Fibroblast of lung (primary cell): ENCODE measurements at places on chromosomes 16 and 17. TPM values are rescaled to one million over a fixed set of nuclear protein-coding genes. Genes with fewer than 3 reads are reported as not detected.

Gene GPR179
- total RNA-seq = under 0.01 TPM in 2 replicates

Gene KRTAP3-2
- not detected in 2 replicates for total RNA-seq

Gene CLEC19A
- total RNA-seq = not detected in 2 replicates

Gene ZFP3
- total RNA-seq = 2.1 and 3.1 TPM in 2 replicates

Gene TERB1
- under 0.01 and 0.17 TPM in 2 replicates for total RNA-seq

Gene SLC35G6
- total RNA-seq = not detected in 2 replicates

Gene HSD17B2
- total RNA-seq = 0.33 TPM in 1 of 2 replicates, not detected in the other

Gene OTOA
- total RNA-seq = 0.17 TPM in 1 of 2 replicates, not detected in the other

Gene SCNN1B
- not detected in 2 replicates for total RNA-seq

Gene TOX3
- not detected in 2 replicates for total RNA-seq

Gene OR1A1
- not detected in 2 replicates for total RNA-seq

Gene TMIGD1
- not detected in 2 replicates for total RNA-seq

Gene SLC5A2
- total RNA-seq = under 0.01 TPM in 1 of 2 replicates, not detected in the other

Gene CXCL16
- 0.83 and 4.1 TPM in 2 replicates for total RNA-seq

Gene SRRM2
- total RNA-seq = 43.9 and 74.3 TPM in 2 replicates

Gene KRTAP9-7
- total RNA-seq = not detected in 2 replicates

Gene HOXB4
- total RNA-seq = 6.2 and 8.9 TPM in 2 replicates

Gene PRKCA
- 14.6 and 34.0 TPM in 2 replicates for total RNA-seq

Gene EEF2K
- 22.6 and 31.3 TPM in 2 replicates for total RNA-seq

Gene HES7
- total RNA-seq = under 0.01 TPM in 1 of 2 replicates, not detected in the other

Gene RRAD
- 41.1 and 83.7 TPM in 2 replicates for total RNA-seq

Gene SRL
- under 0.01 and 0.17 TPM in 2 replicates for total RNA-seq
